ENCODE measurements at places on chromosomes 12 and 14. TPM values are rescaled to one million over a fixed set of nuclear protein-coding genes. Genes with fewer than 3 reads are reported as not detected.

The MYH6 gene
- total RNA-seq, result 0.07 TPM

- no peak for DNase-seq
These were observed 690.7 kb upstream of the TBX3 start for GRCh38 chr12:115374480-115375185.

DNA sequence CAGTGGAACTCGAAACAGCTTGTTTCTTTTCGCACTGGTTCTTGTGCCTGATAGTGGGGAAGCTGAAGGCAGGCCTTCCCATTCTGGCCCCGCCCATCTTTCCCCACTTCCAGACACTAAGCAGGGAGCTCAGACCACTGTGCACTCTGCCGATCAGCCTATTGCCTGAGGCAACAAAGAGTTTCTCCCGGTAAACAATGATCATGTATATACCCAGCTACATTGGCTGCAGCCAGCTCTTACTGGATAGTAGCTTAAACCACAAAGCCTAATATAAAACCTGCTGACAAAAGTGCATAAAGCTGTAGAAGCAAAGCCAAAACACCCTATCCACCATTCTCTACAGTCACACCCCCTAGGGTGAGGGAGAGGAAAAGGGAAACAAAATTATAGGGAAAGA lies 24.7 kb upstream of the GLIPR1 start:
- no peak for DNase-seq

- no peak for DNase-seq
These were observed 14.4 kb downstream of the TSPAN9 start for GRCh38 chr12:3091382-3092241.

Data from activated CD4-positive, alpha-beta T cell treated with anti-CD3 and anti-CD28 coated beads, Interleukin-2, amount 10 ng/mL, durations not matched to agents 7 days and 5 days (primary cell).